ENCODE measurements at places on chromosomes 13 and 19.

DNA sequence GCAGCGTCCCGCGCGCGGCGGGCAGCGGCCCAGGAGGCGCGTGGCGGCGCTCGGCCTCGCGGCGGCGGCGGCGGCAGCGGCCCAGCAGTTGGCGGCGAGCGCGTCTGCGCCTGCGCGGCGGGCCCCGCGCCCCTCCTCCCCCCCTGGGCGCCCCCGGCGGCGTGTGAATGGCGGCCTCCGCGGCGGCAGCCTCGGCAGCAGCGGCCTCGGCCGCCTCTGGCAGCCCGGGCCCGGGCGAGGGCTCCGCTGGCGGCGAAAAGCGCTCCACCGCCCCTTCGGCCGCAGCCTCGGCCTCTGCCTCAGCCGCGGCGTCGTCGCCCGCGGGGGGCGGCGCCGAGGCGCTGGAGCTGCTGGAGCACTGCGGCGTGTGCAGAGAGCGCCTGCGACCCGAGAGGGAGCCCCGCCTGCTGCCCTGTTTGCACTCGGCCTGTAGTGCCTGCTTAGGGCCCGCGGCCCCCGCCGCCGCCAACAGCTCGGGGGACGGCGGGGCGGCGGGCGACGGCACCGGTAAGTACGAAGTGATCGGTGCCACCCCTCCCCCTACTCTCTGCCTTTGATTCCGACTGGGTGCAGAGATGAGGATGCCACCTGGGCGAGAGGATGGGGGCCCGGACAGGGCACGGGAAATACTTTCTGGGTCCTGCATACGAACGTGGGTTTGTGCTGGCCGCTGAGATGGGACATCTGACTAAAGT lies 874 bp downstream of the TRIM28 start:
- DNase-seq: peak; percentile 93

DNA sequence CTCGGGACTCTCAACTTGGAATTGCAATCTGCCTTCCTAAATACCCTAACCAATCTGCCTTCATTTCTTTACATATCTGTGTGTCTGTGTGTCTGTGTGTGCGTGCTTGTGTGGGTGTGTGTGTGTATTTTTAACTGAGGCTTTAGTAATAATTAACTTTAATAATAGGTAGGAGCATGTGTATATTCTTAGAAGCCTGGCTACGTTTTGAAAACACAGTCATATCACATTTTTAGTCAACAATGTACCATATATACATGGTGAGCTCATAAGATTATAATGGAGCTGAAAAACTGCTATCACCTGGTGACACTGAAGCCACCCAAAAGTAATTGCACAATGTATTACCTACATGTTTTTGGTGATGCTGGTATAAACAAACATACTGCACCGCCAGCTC lies 65.4 kb upstream of the ATXN8OS start:
- DNase-seq: peak; percentile 5

GRCh38 chr19:1313695-1314613 lies 28.3 kb downstream of the EFNA2 start:
- DNase-seq: no peak

DNA sequence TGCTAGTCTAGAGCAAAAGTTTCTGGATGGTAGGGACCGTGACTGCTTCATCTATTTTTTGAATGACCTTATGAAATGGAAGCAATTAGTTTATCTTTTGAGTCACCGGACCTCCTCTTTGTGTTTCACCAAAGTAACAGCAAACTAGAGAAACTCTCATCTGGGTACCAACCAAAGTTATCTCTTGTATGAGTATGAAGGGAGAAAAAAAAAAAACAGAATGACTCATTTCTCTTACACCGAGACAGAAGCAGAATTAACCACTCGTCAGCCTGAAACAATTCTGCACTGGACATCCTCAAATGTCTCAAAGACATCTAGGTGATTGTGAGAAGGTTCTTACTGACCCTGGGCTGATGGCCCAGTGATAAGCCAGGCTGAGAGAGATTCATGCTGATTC lies 18.3 kb downstream of the ZNF100 start:
- no peak for DNase-seq

DNA sequence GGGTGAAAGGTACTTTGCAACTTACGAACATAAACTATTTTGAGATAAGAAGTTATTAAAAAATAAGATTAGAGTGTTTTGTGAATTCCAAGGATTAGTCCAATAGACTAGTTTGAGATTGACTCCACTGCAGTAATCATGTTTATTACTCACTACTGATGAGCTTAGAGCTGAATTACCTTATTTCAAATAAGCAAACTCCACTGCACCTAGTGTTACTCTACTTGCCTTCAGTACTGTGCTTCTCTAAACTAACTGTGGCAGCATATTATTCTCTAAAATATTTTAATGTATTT lies 111.7 kb downstream of the MIPEP start:
- no peak for DNase-seq

GRCh38 chr19:16370641-16371391 lies 46.2 kb downstream of the KLF2 start:
- no peak for DNase-seq

DNA sequence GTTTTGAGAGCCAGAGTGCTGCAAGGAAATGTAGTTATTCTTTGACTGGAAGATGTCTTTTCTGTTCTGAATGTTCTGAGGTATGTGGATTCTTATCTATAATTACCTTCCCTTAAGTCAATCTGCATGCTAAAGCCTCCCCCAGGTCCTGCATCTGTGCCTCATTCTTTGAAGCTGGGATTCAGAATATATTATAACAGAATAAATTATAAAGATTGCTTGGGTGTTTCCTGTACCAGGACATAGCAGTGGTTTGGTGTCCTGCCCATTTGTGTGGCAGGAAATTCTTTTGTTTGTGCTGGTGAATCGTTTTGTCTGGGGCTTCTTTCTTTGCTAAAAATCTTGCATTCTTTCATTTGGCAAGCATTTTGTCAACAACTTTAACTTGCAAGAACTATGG lies 60.2 kb downstream of the ITGBL1 start:
- no peak for DNase-seq

DNA sequence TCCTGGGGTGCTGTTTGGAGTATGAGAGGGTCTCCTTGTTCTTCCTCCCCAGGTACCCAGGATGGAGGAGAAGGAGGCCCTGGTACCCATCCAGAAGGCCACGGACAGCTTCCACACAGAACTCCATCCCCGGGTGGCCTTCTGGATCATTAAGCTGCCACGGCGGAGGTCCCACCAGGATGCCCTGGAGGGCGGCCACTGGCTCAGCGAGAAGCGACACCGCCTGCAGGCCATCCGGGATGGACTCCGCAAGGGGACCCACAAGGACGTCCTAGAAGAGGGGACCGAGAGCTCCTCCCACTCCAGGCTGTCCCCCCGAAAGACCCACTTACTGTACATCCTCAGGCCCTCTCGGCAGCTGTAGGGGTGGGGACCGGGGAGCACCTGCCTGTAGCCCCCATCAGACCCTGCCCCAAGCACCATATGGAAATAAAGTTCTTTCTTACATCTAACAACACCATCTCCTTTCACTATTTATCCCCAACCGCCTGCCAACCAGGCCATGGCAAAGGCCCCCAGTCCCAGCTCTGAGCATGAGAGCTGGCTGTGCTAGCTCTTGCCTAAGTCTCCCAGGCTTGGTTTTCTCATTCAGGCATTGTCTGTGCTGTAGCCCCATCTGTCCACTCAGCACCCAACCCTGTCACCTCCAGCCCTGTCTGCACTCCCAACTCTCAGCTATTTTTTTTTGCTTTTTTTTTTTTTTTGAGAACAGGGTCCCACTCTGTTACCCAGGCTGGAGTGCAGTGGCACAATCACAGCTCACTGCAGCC lies 11.2 kb downstream of the DKKL1 start:
- no peak for DNase-seq

DNA sequence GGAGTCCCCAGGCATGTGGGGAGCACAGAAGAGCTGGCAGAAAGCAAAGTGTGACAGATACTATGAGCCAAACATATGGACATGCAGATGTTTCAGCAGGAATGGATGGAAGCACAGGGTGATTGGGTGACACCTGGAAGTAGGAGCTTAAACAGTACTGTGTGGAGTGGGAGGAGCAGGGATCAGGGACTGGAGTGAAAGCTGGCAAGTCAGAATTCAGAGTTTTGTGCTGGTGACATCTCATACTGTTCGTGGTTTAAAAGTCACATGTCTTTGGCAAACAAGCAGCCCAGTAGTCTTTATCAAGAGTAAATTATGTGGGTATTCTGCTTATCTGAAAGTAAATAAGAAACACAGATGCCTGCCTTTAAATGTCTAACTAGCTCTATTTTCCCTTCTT lies 408.2 kb downstream of the COG6 start:
- no peak for DNase-seq

GRCh38 chr19:1295169-1296012 lies 9.7 kb downstream of the EFNA2 start:
- DNase-seq: peak; percentile 78

DNA sequence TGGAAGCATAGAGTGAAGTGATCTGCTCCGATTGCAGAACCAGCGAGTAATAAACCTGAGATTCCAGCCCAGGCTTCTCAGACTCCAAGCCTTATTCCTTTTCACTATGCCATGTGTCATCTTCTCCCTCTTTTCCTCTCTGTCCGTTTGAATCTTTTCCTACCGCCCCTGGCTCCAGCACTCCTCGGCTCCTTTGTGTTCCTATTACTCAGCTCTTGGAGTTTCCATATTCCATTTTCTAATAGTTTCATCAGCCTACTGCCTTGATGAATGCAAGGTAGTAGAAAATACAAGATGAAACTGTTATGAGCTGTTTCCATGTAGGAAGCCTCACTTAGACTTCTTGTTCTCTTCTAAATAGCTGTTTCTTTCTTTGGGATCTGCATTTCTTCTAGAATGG lies 138.6 kb downstream of the MYO16 start:
- DNase-seq: no peak

- no peak for DNase-seq
Measured at GRCh38 chr13:106357198-106357597, 178.3 kb downstream of the EFNB2 start.

GRCh38 chr19:3716147-3716668 lies 8.0 kb downstream of the TJP3 start:
- DNase-seq: no peak

DNA sequence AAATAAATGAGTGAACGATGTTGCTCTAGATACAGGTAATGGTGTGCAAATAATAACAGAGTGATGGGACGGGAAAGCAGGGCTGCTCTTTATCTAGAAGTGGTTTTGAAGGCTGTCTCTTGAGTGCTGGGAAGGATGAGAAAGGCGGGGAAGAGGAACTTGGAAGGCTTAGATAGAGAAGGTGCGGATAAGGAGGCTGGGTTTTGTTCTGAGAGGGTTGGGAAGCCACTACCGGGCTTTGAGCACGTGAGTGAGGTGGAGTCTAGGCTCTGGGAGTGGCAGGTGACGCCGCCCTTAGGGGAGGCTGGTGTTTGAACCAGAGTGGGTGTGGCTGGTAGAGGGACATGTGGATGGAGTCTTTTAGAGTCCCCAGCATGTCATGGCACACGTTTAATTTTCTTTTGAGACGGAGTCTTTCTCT lies 811 bp downstream of the ARMC6 start:
- DNase-seq: peak; percentile 87

GRCh38 chr19:20412846-20413245 lies 152.7 kb downstream of the ZNF737 start:
- DNase-seq: no peak

All from GM13976 (cell line).